T47D (cell line): ENCODE measurements at places on chromosomes 12 and 14.

DNA sequence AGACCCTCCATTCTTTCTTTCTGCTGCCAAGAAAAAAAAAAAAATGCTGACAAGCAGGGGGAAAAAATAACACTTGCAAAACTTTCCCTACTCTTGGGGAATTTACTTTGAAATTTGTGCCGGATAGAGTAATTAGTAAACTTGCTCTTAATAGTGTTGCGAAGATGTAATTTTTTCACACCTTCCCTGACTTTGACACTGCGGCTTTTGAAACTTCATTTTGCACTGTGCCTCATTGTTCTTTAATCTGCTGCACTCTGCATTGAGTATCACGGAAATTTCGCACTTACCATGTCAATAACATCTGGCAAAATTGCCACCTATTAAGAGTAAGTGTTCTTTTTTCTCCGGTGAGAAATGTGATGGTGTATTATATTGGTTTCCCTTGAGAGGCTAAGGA is 596.1 kb downstream of the VRK1 start:
- DNase-seq = no peak

- DNase-seq = no peak
Observed at GRCh38 chr12:44184499-44185206, 348.8 kb downstream of the TMEM117 start.

DNA sequence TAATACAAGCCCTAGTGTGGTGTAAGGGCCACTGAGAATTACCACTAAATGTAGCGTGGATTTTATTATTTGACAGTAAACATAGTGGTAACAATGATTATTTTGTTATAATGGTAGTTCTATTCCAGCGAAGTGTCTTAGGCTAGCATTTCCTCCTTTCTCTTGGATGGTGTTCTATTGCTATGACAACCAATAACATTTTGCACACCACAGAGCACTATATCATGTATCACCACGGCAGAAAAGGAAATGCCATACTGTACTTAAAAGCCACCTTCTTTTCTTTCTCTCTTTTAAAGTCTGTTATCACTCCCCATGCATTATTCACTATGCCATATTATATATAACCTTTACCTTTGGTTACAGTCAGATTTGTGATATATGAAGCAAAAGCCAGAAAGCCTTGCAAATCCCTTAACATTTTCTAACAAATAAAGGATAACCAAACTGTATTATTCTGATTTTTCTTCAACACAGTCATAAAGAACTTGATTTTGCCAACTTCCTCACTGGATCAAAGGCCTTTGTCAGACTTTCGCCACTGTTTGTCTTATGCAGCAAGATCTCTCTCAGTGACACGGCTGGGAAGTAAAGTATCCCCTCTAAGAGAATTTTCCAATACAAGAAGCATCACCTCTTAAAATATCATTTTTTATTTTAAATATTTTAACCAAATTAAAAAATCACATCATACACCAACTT is 195.8 kb downstream of the FOXN3 start:
- DNase-seq = no peak

DNA sequence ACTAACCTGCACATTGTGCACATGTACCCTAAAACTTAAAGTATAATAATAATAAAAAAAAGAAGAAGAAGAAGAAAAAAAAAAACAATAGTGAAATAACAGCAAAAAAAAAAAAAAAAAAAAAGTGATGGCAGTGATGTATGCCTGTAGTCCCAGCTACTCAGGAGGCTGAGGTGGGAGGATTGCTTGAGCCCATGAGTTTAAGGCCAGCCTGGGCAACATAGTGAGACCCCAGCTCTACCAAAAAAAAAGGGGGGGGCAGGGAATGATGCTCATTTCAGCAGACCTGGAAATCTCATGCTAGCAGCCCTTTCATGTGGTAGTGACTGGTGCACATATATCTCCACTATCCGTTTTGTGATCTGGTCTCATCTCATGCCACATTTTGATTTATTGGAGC is 20.8 kb downstream of the TRAFD1 start:
- DNase-seq = no peak

DNA sequence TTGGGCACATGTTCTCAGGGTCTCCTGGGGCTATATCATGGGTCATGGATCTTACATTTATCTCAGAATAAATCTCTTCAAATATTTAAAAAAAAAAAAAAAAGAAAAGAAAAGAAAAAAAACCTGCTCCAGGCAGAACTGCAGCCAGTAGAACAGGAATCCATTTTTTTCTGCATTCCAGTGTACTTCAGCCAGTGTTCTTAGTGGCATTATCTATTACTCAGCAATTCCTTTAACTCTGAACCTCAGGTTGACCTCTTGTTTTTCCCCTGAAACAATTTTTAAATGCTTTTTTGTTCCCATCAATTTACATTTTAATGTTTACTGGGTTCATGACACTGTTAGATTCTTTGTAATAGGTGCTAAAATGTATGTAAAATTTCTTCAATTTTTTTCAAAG is 66.7 kb upstream of the STXBP6 start:
- DNase-seq = no peak

DNA sequence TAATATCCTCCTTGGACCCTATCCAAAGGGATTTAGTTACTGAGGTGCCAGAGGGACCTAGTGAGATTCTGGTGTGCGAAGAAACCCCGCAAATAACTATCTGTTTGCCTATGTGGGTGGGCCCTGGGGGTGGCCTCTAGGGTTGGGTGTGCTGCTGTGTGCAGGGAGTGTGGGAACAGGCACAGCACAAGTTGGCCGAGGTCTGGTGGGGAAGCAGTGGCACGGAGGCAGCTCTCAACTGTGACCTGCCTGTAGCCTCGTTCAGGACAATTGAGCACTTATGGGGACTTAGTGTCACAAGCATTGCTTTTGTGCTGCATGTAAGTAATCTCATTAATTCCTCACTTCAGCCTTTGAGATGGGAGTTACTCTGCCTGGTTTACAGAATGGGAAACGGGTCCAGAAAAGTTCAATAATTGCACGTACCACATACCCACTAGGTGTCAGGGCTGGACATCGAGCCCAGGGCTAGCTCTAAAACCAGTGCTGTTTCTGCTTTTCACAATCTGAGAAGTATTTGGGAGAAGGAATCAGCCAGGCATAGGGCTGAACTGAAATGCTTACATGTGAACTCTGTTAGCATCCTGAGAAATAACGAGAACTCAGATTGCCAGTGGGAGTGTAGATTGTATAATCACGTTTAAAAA is 58.8 kb downstream of the TECPR2 start:
- DNase-seq = peak; percentile 16

DNA sequence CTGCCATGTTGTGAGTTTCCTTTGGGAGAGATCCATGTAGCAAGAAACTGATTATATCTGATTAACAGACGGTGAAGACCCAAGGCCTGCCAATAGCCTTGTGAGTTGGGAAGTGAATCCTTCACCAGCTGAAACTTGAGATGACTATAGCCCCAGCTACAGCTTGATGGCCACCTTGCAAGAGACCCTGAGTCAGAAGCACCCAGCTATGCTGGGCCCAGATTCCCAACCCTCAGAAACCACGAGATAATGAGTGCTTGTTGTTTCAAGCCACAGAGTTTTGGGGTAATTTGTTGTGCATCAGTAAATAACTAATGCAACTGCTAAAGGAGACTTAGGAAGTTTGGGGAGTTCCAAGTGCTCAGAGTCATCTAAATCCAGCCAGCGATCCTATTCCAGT is 80.3 kb downstream of the AVPR1A start:
- no peak for DNase-seq

DNA sequence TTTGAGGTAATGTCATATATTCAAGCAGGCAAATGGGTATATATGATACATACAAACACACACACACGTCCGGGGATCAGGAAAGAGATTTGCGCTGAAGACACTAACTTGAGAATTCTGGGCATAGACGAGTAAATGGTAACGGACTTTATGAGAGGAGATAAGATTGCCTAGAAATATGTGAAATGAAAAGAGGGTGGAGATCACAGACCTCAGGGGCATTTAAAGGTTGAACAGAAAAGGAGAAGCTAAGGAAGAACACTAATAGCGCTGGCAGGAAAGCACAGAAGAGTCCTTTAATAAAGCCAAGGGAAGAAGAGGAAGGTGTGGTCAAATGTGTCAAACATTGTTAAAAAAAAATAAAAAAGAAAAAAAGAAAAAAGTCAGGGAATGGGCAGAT is 13.1 kb downstream of the CRY1 start:
- DNase-seq = no peak

DNA sequence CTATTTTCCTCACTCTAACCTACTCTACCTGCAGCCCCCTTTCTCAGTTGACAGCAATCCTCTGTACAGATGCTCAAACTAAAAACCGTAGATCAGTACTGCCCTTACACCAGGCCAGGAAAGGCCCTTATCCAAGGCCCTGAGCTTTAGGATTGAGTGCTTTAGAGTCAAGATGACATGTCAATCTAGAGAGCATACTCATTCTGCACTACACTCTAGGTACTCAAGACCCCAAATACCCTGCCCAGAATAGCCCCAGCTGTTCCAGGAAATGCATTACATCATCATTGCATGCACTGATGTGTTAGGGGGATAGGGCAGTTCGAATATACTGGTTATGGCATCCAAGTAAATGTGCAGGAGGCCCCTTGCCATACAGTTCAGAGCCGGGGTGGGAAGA is 3.5 kb upstream of the PHLDA1 start:
- no peak for DNase-seq

DNA sequence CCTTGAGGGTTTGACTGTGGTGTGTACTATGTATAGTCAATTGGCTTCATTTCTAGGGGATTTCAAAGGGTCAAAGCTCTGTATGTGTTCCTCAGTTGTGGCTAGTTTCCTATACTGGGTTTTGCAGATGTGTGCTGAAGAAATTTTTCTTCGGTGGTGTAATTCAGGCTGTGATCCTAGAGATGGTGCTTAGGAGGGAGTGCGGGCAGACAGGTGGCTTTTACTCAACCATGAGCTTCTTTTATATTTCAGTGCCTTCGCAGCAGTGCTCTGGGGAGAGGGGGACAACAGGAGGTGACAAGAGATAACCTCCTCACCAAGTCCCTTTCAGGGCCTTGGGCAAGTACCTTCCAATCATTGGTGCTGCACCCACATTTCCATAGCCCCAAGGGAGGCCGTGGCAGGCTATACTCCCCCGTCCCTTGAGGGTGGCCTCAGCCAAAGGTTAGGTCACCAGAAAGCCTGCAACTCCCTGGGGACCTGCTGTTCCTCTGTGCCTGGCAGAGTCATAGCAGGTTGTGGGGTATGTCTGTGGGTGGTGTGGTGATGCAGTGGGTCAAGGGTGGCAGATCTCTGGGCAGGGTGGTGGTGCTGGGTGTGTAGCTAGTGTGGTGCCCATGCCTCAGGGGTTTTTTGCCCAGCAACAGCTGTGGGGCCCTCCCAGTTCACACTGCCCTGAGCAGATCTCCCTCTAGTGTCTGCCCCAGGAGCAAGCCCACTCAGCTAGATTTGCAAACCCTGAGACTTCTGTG is 37.0 kb upstream of the TMX1 start:
- DNase-seq = no peak

GRCh38 chr12:19415563-19415962 is 23.7 kb upstream of the AEBP2 start:
- DNase-seq = no peak

GRCh38 chr12:124777399-124778372 is 86.0 kb downstream of the SCARB1 start:
- DNase-seq = no peak

- DNase-seq = no peak
Observed at GRCh38 chr14:57732463-57733285, 133.2 kb downstream of the SLC35F4 start.

GRCh38 chr12:46005823-46006222 is 15.4 kb upstream of the SCAF11 start:
- no peak for DNase-seq

GRCh38 chr12:18165422-18165871 is 75.5 kb upstream of the RERGL start:
- peak; percentile 23 for DNase-seq

DNA sequence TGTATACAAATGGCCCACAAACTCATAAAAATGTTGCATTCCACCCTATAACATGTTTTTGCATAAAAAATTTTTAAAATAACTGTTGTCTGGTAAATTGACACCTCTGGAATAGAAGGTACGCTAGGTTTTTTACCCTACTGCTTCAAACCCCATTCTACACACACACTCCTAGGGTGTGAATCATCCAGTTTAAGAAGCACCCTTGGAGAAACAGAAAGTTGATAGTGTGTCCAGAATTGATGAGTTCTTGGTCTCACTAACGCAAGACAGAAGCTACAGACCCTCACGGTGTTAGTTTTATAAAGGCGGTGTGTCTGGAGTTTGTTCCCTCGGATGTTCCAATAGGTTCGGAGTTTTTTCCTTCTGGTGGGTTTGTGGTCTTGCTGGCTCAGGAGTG is 158.5 kb downstream of the KLRB1 start:
- DNase-seq = no peak

GRCh38 chr12:33634544-33634943 is 194.9 kb upstream of the SYT10 start:
- DNase-seq = no peak

GRCh38 chr14:99032759-99033158 is 239.2 kb downstream of the BCL11B start:
- DNase-seq = no peak

- DNase-seq = no peak
Observed at GRCh38 chr12:26122681-26123481, 2.0 kb downstream of the BHLHE41 start.

DNA sequence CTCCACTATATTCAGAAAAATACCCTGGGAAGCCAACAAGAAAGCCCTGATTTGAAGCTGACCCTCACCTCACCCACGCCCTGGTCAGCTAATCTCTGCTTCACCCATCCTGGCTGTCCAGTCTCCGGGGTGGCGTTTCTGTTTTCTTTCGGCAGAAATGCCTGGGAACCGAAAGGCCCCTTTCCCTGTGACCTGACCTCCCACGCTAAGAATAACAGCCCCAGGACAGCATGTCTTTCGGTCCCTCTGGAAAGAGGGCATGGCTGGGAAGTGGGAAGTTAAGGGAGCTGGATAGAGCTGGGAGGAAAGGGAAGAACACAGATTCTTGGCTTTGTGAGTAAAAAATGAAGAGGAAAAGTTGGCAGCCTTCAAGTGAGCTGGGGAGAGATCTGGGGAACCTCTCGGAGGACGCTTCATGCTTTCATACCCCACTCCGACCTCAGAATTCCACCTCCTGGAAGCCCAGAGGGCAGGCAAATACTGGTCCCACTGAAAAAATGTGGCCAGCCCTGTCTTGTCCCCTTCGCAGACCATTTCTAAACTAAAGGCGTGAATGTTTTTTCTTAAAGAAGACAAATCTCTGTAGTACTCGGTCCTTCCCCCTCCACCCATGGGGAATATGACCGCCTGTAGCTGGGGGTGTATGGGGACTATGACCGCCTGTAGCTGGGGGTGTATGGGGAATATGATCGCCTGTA is 163.0 kb upstream of the FKBP4 start:
- DNase-seq = peak; percentile 46

DNA sequence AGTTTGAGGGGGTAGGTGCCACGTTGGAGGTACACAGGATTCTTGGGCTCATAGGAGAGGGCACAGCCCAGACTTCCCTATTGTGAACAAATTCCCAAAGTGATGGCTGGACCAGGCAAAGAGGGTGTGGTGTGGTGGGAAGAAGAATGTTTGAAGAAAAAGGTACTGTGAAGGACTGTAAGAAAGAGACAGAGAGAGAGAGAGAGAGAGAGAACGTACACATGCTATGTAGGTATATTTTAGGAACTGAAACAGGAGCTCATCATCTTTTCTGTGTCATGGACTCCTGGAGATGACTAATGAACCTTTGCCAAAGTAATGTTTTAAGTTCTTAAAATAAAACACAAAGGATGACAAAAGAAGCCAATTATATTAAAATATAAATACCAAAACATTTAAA is 24.5 kb downstream of the SLC17A8 start:
- no peak for DNase-seq

- DNase-seq = no peak
Observed at GRCh38 chr12:57896115-57896433, 45.3 kb upstream of the ATP23 start.
